ENCODE measurements at places on chromosomes 5 and 9.
A peak's percentile ranks its signal among the peaks of the same experiment; 100 is the strongest.

- DNase-seq: no peak
Observed at GRCh38 chr5:171813270-171813669, 27.7 kb downstream of the SMIM23 start.

- DNase-seq: no peak
Observed at GRCh38 chr5:134577022-134577795, 51.7 kb downstream of the JADE2 start.

DNA sequence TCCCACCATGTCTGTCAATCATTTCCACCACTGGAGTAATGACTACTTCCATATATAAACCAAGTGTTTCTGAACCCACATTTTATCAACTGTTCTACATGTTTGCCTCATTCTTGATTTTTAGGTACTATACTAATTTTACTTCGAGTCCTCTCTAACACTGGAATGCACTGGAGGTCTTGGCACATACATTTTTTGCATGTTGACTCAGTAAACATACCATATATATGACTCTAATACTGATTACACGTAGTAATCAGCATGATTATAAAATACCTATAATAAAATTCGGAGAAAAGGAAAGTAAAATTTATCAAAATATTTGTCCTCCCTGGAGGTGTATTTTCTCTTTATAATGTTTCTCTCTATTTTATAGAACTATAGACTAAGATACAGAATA lies 621.7 kb upstream of the NUDT12 start:
- no peak for DNase-seq

DNA sequence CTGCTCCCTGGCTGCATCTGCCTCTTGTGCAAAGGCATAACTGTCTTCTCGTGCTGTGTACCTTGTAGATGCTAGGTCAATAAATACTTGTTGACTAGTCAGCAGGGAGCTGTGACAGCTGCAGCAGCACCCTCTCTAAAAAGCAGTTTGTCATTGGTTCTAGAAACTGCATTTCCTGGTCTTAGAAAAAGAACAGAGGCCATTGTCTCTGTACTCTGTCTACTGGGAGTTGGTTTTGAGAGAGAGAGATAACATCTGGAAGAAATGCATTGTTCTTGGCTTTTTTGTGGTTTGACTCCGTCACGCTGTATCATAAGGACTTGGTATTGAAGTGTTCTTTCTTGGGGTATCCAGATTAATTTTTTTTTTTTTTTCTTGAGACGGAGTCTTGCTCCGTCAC lies 32.3 kb downstream of the SH3GLB2 start:
- DNase-seq: no peak

- DNase-seq: no peak
Observed at GRCh38 chr9:129653823-129654553, 11.5 kb upstream of the PRRX2 start.

GRCh38 chr9:13144166-13144775 lies 135.2 kb downstream of the MPDZ start:
- no peak for DNase-seq

GRCh38 chr5:170861667-170861916 lies 226 bp upstream of the RANBP17 start:
- DNase-seq: no peak

- peak; percentile 9 for DNase-seq
Observed at GRCh38 chr5:16456103-16456832, 9.3 kb downstream of the ZNF622 start.

GRCh38 chr9:16598316-16598715 lies 272.2 kb downstream of the BNC2 start:
- DNase-seq: no peak

DNA sequence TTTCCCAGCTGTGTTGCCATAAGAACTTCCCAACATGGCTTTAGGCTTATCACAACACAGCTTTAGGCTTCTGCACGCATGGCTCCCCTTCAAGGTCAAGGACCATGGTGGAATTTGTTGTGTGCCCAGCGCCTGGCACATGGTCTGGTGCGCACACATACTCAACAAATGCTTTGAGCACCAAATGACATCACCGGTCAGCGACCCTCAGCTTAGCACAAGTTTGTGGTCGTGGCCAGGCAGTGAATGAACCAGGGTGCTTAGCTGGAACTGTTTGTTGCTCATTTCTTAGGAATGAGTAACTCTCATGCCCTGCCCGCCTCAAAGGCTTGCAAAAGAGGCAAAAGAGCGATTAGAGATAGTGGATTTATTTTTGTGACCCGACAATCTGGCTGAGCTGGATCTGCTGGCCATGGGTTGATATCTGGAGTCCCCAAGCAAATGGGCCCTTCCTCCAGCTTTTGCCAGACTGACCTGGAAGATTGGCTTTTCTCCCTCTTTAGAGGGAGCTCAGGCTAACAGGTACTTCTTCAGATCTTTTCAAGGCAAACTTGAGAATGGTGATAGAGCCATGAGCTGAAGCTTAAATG lies 58.9 kb downstream of the DAP start:
- no peak for DNase-seq

DNA sequence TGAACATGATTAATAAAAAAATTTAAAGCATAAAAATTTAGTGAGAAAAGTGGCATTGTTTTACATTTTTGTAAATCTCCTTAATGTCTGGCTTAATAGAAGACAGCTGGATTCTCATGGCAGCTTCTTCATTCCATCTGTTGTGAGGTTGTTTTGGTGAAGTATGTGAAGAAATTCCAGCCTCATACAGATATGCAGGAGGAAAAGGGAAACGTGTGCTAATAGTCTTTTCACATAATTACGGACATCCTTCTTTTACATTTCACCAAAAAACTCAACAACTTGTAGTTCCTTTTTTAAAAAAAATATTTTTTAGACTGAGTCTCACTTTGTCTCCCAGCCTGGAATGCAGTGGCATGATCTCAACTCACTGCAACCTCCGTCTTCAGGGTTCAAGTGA lies 46.9 kb downstream of the HACD4 start:
- no peak for DNase-seq

- no peak for DNase-seq
Observed at GRCh38 chr5:911601-912000, 18.9 kb downstream of the TRIP13 start.

DNA sequence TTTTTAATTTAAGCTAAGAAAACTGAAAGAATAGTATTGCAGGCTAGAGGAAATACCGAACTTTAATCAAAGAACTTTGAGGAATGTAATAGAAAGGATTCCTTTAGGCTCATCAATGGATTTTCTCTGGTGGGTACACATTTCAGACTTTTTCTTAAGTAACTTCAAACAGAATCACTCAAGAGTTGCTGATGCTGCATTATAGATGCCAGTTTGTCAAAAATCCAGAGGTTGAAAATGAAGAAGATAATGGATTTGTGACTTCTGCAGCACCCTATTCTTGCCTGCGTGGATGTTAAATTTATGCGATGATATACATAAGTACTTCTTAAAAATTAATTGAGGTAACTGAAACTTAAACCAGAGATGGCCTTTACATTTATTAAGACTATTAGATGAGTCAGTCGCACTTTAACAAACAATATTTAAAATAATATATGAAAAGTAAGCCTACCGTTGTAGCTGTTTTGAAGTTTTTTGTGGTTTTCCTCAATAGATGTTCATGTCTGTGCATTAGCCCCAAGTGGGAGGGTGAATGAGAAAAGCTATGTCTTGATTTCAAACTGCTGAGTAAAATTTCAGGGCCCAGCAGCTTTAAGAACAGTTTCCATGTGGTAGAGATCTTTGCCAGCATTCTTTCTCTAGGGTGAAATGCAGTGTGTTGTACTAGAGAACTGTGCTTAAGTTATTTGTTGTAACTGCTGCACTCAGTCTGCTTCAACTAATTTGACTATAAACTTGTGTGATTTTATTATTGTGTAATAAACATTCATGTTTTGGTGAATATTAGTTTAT lies at the start of gene OGN:
OGN (minus strand) TSS at position 537 of the 795 bp plus-strand sequence. CDS start 1,171 bp downstream, outside the sequence.
- DNase-seq: no peak

DNA sequence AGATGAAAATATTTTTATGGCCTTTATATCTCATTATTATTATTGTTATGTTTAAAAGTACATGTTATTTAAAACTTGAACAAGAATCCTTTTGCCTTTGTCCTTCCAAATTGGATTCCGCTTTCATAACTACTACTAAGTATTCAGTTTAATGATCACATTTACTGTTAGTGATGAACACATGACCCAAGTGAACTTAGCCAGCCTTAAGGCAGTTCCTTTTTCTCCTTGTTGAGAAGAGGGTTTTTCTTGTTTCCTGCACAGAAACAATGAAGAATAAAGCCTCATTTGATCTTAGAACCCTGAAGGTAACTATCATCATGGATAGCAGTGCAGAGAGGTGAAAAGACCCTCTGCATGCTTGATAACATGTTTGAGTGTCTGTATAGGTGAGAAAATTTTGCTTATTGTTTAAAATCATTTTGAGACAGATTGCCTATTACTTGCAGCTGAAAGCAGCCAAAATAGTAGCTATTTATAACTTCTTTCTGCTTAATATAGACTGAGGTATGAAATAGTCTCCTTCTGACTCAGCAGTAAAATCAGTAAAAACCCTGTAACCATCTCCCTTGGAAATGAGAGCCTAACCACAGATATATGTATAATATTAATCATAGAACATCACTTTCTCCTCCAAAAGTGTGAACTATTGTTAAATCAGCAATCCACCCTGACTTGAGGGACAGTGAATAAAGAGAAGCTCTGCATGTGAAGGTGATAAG lies 266.2 kb downstream of the SPATA31D1 start:
- no peak for DNase-seq

GRCh38 chr5:116536316-116537083 lies 38.1 kb downstream of the SEMA6A start:
- DNase-seq: no peak

DNA sequence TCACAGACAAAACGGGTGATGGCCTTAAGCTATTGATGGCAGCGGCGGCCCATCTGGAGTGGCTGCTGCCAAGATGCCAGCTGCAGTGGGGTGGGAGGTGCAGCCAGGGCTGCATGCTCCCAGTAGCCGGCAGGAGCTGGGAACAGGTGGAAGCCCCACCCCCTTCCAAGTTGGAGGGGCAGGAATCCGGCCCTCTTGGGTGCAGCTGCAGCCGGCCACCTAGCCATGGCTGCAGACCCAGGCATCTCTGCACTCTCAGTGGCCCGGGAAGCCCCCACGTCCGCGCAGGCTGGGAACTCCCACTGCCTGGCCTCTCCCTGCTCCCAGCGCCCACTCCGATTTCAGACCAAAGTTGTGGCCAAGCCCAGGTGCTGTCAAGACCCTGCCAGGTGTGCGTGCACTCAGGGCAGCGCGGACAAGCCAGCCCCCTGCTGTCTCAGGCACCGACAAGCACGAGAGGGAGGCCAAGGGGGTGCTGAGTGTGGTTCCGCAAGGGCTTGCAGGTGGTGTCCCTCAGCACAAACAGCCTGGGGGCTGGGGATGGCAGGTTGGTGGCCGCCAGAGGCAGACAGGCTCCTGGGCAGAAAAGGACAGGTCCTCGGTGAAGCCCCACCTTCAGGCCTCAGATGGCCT lies 115.1 kb upstream of the TSLP start:
- DNase-seq: no peak

- no peak for DNase-seq
Observed at GRCh38 chr9:79604149-79604548, 32.4 kb downstream of the TLE4 start.

DNA sequence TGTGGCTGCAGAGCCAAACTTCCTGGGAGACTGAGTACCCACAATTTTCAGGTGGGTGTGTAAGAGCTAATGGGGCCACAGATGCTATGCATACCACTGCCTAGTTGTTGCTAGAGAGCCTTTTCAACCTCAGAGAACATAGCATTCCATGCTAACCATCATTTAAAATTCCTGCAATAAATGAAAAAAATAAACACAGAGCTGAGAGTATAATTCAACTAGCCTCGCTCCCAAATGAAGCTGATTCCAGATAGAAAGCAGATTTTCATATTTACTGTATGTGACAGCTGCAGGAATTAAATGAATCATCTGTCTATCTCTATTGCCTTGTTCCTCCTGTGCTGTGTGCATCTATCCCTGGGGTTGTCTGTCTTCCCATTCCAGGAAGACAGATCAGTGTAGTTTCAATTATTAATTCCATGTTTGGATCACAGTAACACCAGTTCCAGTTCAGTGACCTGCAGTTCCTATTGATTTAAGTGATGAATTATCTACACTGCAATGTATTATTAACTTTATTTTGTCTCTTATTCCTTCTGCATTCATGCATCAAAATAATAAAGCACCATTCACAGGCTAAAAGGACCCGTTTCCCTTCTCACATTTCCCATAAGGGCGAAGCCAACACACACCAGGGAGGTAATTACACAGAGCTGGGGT lies 324.5 kb downstream of the SLIT3 start:
- no peak for DNase-seq

- no peak for DNase-seq
Observed at GRCh38 chr5:109876030-109876725, 186.5 kb downstream of the MAN2A1 start.

DNA sequence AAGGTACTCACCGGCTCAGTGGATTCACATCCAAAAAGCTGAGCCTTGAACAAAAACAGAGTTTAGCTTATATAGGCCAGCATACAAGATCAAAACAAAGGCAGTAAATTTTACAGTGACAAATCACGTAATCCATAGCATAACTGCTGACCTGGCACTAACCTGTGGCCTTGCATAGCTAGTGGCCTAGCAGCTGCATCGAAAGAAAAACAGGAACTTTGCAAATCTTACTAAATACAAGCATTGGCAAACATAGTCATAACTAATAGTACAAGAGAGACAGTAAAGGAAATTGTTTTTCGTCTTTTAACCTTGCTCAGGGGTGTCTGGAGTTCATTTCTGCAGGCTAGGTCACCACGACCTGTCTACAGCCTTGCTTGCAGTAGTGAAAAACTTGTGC lies 4.8 kb downstream of the HSDL2 start:
- DNase-seq: no peak

DNA sequence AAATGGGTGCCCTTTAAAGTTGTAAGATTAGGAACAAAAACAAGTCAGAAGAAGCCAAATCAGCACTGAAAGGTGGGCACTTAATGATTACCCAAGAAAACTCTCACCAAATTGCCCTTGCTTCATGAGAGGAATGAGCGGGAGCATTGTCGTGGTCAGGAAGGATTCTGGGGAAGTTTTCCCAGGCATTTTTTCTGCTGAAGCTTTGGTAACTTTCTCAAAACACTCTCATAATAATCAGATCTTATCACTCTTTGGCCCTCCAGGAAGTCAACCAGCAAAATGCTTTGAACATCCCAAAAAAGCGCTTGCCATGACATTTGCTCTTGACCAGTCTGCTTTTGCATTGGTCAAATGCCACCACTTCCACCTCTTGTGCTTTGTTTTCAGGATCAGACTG lies 10.4 kb upstream of the PCDHGC3 start:
- DNase-seq: no peak

GRCh38 chr9:68513385-68513784 lies 27.3 kb downstream of the TMEM252 start:
- no peak for DNase-seq

GRCh38 chr9:36063804-36064447 lies 27.2 kb downstream of the RECK start:
- no peak for DNase-seq

DNA sequence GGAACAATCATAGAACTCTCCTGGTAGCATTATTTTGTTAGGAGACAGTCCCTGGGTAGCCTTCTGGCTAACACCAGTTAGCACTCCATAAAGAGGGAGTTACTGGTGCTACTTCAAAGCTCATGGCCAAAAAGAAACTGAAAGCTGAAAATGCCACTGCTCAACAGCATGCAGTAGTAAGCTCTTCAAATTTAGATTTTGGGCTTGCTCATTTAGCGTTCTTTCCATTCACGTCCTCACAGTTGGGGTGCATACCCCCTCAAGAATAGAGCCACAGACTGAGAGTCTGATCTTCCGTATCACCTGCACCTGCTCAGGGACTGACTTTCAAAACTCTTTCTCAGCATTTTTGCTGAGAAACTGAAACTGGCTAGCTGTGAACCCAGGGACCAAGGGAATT lies 24.7 kb downstream of the NTRK2 start:
- no peak for DNase-seq

GRCh38 chr5:31935496-31936369 lies 238.4 kb downstream of the GOLPH3 start:
- no peak for DNase-seq

Data from amygdala (tissue), 56 donors.